ENCODE measurements at places on chromosomes 2 and 18.

DNA sequence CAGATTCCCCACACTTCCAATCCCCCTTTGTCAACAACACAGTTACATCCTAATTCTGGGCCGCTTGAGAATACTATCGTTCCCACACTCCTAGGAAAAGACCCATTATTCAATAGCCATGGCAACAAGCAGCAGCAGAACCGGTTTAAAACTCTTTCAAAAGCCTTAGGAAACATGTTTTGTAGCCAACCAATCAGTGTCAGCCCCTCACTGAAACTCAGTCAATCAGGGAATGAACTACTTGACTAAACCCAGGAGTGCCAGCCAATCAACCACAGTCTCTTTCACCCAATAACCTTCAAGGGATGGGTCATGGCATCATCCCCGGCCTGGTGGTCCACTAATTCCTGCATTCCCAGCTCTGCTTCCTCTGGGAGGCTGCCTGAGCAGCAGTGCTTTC lies 204.8 kb upstream of the HS6ST1 start:
- no peak for DNase-seq

- DNase-seq, result no peak
Observed at GRCh38 chr2:168732100-168732499, 70.3 kb upstream of the NOSTRIN start.

DNA sequence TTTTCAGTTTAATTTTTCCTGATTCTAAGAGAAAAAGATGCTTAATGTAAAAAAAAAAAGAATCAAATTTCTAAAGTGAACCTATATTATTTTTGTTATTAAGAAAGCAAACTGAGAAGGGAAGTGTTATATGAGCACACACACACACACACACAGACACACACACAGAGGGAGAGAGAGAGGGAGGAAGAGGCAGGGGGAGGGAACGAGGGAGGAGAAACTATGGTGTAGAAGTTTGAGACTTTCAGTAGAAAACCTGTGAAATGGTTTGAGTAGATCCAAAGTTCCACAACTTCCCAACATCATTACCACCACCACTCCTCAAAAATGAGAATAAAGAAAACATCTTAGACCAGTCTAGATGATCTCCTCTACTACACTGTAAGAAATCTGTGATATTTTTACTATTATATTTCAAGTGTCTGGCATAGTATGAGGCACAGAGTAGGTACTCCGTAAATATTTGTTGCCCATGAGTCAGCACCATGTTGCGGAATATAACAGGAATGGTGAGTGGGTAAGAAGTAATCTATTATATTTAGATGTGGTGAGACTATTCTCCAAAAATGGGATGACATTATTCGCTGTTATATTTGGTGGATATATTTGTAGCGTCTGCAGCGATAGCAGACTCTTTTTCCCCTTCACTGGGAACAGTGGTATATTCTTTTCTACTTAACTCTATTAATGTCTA lies 149.4 kb upstream of the DNMT3A start:
- no peak for DNase-seq

DNA sequence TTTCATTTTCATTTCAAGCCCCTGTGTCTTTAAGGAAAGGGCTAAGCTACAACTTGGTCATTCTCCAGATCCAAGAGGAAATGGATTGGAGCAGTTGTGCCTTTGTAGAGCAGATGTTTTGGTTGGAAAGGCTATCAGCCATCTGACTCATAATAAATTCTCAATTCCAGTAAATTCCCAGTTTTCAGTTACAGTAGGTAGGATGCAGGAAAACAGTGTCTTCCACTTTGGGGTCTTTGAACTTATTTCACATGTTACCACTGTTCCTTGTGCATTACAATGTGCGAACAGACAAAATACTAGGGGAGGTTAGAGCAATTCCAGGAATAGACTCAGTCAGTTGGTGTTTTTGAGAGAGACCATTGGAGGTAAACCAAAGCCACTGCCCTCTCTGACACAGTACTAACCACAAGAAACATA lies 211.9 kb downstream of the BABAM2 start:
- DNase-seq, result no peak

- DNase-seq, result no peak
Observed at GRCh38 chr18:25648716-25649260, 296.8 kb upstream of the ZNF521 start.

DNA sequence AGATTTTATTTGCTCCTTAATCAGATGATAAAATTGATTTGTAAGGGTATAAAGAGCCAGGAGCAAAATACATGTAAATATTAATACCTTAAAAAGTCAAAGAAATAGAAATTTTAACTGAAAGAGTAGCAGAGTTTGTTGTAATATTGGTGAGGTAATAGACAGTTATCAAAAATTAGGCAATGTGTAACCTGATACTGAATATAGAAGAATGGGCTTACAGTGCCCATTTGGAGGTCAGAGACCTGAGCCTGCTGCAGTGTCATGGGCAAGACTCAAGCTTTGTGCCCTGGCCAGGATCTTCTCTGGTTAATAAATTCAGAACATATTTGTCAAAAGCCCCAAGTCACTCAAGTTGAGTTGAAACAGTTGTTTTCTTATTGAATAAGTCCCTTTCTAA lies 29.7 kb upstream of the TMEM247 start:
- no peak for DNase-seq

- no peak for DNase-seq
Observed at GRCh38 chr2:169285531-169286235, 76.7 kb downstream of the LRP2 start.

GRCh38 chr2:37885329-37885993 lies 39.6 kb upstream of the RMDN2 start:
- no peak for DNase-seq

GRCh38 chr18:63379639-63379962 lies 12.6 kb upstream of the KDSR start:
- no peak for DNase-seq

DNA sequence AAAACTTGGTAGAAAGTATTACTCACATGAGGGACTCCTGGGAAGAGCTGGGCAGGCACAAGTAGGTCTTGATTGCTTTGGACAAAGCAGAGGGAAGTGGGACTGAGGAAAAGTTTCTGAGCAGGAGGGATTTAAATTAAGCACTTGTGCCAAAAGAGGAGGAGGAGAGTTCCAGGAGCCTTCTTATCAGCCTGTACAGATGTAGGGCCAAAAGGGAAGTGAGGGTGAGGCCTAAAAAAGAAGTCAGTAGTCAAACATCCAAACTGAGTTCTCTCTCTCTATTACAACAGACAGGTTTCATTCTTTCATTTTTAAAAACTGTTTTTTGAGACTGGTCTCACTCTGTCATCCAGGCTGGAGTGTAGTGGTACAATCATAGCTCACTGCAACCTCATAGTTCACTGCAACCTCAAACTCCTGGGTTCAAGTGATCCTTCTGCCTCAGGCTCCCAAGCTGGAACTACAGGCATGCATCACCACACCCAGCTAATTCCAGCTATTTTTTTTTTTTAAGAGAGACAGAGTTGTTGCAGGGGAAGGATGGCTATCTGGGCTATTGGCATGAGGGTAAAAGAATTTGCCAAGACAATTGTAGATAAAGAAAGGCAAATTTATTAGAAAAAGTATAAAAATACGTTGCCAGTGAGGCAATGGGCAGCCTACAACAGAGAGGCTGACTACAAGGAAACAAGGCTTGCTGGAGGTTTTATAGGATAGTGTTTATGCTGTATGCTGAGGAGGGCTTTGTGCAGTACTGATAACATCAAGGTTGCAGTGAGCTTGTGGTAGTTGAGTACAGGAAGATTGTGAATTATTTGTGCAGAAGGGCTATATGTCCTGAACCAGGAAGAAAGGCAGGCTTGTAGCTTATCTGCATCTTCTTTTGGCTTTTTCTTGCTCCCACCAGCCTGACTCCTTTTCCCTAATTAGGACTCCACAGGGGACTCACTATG lies 29.0 kb downstream of the CFAP210 start:
- no peak for DNase-seq

- DNase-seq, result no peak
Observed at GRCh38 chr18:13610555-13611141, 115.7 kb downstream of the FAM210A start.

DNA sequence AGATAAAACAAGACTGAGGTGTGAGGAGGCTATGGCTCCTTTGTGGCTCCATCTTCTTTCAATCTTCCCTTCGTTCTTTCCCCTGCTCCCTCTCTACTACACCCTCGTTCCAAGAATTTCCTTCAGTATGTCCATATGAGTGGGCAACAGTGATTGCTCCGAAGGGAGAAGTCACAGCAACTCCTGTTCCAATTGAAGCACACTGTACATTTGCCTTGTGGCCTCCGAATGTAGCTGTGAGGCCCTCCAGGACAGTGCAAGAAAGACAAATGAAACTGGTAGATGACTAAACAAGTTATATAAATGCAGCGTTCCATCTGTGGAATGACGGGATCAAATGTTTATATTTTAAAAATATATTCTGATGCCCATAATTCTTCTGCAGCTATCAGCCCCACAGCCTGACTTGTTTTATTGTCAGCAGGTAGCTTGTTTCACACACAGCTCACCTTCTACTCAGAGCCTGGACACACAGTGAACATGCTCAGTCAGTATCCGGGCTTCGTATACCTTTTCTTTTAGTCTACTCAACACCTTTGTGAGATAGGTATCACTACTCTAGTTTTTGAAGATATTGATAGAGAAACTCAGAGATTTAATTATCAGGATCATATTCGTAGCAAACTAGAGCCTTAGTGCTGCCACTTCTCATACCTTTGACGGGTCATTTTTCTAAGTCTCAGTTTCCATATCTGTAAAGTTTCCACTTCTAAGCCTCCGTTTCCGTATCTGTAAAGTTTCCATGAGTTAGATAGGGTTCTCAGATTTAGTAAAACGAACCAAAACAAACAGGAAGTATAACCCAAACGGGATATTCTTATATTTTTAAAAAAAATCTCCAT lies 216.7 kb upstream of the STON1 start:
- no peak for DNase-seq

- no peak for DNase-seq
Observed at GRCh38 chr2:234995332-234996068, 43.7 kb downstream of the SH3BP4 start.

- DNase-seq, result no peak
Observed at GRCh38 chr18:74722237-74722636, 124.6 kb downstream of the ZNF407 start.

Measured in NCI-H345 (cell line).